ENCODE measurements at places on chromosomes 4 and X.
A peak's percentile ranks its signal among the peaks of the same experiment; 100 is the strongest.

DNA sequence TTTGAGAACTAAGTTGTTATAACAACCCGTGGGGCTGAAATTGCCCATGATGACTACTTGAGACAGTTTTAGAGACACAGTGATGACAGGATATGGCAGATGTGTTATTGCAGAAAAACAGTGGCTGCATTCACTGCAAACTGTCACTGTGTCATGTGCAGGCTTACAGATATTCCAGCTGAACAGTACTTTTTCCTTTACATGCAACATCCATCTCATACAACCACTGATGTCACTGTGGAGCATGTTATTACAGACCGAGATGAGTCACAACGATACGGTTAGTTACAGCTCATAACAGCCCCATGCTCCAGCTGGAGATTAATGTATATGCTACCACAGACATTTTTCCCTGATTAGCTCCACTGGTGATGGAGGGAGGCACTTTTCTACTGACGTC is 207.4 kb downstream of the TMA16 start:
- DNase-seq = no peak

DNA sequence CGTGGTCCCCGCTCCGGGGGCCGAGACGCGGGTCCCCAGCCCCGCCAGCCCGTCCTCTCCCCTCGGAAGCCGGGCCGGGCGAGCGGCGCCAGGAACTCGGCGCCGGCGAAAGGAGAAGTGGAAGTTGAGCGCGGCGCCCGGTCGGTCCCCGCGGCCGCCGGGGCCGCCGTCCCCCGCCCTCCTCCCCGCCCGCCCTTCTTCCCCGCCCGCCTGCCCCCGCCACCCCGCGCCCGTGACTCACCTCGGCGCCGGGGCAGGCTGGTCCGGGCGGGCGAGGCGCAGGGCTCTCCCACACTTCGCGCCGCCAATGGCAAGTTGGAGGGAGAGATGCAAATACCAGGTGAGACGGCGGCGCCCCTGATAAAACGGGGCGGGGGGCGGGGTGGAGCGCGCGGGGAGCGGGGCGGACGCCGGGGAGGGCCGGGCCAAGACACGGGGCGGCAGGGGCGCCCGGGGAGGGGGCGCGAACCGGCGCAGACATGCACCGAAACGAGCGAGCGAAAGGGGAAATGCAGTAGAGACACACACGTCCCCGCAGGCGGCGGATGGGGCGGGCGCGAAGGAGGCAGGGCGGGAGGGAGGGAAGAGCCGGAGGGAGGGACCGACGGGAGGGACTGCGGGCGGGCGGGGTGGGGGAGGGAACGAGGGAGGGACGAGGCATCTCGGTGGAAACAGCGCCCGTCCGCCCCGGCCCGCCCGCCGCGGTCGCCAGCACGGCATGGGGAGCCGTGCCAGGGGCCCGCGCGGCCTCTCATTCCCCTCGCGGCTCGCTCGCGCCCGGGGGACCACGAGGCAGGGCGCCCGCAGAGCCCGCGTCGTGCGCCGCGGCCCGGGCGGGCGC is at the start of gene ELF4:
ELF4 (minus strand) TSS at position 119 of the 841 bp plus-strand sequence. CDS start 29,167 bp downstream, outside the sequence.
- peak; percentile 28 for DNase-seq

DNA sequence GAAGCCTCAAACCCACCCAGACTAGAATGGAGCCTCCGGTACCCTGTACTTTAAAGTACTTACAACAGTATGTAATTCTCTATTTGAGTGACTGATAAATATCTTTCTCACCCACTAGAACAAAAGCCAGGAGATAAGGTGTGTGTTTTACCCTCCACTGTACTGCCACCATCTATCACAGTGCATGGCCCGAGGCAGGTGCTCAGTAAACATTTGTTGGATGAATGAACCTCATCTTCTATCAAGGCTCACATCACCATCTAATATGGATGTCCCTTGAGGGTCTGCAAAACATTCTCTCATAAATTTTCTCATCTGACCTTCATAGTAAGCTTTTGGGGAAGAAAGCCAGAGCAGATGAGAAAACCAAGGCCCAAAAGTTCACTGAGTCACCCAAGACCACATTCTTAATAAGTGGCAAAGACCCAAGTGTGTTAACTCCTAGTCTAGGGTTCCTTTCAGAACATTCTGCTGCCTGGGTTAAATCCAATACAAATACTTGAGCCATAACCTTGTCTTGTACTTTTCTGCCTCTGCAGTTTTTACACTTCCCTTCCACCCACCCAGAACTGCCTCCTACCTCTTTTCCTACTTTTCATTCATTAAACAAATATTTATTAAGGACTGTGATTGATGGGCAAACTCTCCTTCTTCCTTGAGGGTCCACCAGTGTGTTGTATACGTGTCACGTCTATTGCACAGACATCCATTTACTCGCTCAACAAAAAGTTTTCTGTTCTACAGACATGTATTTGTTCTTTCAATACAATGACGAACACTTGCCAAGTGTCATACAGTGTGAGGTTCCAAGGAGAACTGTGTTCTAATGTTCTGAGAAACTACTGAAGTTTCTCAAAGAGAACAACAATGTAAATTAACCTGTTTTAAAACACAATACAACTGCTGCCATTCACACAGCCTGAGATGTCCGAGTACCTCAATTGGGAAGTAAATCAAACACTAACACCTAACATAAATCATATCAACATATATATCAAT is 35.7 kb downstream of the APBB2 start:
- no peak for DNase-seq

- DNase-seq = no peak
Observed at GRCh38 chr4:185582651-185583400, 47.5 kb upstream of the PDLIM3 start.

GRCh38 chr4:82268050-82268825 is 105.6 kb downstream of the HNRNPD start:
- peak; percentile 49 for DNase-seq

DNA sequence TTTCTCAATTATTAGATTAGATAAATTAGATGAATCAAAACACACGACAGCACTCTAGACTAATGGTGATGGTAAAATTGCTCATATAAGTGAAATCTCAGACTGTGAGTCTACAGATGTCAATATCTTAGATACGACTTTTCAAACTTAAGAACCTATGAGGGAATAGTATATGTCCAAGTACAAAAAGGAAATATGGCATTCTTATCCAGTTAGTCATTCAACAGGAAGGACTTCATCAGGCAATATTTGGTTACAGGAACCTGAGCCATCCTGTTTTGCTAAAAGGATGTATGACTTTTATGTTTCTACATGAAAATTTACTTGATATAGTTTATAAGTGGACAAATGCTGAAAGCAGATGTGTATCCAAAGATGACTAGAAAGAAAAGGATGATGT is 107.0 kb downstream of the CT47B1 start:
- DNase-seq = no peak

DNA sequence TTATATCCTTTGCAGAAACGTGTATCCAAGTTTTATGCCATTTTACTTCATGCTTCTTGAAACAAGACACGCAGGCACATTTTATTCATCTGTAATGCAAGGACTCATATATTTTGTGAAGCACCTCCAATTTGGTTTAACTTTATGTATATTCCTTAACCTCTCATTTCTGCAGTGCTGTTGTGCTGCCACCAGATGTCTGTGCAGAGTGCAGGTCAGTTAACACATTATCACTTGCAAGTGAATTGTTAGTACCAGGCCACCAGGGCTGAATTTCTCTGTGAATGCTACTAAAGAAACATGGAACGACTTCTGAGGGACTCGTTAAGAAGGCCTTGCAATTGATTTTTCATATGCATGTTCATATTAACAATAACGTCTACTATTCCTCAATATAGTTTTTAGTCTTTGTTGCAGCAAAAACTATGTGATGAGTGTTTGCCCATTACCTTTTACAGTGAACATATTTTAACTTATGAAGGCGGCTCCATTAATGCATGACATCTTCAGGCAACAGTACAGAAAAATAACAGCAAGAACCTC is 770.3 kb downstream of the NLGN4X start:
- no peak for DNase-seq

GRCh38 chr4:147924604-147925412 is 192.9 kb downstream of the ARHGAP10 start:
- peak; percentile 3 for DNase-seq

DNA sequence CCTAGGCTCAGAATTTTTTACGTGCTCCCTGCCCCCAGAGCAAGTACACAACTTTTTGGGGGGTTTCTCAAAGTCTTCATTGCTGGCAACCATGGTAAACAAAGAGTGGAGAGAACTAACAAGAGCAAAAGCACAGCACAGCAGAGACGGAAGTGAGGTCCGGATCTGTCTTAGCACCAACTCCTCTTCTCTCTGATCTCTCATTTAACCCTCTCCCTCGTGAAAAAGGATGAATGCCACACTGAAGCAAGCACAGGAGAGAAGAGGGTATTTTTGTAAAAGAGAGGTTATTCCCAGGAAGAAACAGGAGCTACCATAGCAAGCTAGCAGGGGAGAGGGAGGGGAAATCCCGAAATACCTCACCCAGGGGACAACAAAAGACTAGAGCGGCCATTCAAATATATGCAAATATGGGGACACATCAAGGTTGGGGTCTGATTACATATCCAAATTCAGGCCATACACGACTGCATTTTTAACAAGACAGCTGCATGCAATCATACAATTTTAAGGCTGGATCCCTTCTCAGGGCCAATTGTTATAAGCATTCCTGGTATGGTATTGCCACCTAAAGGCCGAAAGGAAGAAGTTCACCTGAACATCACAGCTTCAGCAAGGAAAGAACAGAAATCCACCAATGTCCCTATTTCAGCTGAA is 46.6 kb downstream of the CD40LG start:
- DNase-seq = peak; percentile 39

DNA sequence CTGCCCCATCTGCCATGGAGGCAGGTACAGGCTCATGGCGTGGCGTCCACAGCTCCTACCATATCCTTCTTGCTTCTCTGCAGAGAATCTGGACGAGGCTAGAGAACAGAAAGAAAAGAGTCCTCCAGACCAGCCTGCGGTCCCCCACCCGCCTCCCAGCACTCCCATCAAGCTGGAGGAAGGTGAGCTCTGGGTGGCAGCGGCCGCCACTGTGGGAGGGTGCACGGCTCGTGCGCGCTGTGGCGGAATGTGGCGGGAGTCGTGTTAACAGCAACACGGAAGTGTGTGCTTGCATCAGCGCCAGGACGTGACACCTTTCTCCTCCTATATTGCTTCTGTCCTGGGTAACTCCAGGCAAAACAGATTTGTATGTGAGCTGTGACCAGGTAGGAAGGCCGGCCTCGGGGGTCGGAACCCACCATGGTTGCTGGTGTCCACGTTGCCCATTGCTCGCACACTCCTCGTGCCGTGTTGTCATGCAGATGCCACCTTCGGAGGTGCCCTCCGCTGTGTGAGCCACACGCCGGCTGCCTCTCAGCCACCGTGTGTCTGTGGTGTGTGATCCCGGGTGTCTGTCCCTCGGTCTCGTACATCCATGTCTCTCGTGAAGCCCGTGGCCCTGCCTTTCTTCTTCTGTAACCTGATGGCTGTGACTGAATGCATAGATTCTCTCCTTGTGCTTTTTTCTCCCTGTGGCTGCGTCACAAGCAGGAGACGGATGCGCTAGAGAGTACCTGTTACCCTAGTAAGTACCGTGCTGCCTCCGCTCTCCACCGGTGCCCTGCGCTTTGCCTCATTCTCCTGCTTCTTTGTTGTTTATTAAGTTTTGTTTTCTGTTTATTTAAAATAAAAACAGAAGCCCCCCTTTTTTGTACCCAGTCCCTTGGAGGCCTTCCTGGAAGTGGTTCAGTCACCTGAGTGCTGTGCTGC is 37.0 kb downstream of the NOP14 start:
- no peak for DNase-seq

- no peak for DNase-seq
Observed at GRCh38 chrX:805988-806387, 175.4 kb downstream of the SHOX start.

DNA sequence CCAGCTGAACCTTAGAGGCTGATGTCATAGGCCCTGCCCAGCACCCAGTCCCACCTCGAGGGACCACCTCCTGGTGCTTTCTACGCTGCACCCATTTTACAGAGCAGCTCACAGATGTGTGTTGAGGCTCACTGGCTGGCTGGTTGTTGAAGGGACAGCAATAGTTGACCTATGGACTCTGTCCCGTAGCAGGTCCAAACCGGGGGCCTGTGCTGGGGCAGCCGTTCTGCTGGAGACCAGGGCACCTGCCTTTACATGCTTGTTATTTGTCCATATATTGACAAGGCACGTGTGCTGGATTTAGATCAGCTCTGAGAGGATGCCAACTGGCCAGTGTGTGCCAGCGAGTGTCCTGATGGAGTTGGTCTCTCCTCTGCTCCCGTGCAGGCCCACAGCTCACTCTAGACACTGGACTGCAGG is 58.1 kb downstream of the TNIP2 start:
- DNase-seq = no peak

GRCh38 chrX:146224442-146224841 is 406.8 kb downstream of the SLITRK2 start:
- no peak for DNase-seq

DNA sequence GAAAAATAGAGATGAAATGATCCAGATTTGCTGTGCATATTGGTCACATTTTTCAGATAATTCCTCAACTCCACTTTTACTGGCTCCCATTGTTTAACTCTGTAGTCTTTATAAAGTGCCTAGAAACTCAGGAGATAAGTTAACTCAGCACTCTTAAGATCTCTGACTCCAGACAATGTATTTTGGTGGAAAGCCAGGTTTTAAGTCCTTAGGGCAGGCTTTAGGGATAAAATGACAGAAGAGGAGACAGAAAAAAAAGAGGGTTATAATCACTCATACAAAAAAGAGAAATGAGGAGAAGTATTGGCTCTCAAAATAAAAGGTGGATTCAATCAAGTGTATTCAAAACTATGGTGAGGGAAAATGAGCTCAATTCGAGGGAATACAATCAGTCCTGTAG is 674.8 kb upstream of the INTU start:
- DNase-seq = no peak

- DNase-seq = no peak
Observed at GRCh38 chr4:7026107-7026506, 17.1 kb upstream of the TADA2B start.

DNA sequence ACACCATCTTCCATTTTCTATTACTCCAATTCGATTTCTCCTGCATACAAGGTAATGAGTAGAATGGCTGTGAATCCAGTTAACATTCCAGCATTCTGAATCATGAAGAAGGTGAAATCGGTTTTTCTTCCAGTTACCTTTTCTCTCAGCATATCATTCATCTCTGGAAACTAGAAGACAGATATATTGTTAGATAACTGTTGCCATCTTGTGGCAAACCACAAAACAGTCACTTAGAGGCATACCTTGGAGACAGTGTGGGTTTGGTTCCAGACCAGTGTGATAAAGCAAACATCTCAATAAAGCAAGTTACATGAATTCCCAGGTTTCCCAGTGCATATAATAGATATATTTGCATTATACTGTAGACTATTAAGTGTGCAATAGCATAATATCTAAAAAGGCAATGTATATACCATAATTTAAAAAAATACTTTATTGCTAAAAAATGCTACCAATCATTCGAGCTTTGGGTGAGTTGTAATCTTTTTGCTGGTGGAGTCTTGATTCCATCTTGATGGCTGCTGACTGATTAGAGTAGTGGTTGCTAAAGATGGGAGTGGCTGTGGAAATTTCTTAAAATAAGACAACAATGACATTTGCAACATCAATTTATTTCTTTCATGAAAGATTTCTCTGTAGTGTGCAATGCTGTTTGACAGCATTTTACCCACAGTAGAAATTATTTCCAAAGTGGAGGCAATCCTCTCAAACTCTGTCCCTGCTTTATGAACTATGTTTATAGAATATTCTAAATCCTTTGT is 82.1 kb downstream of the SLC39A8 start:
- peak; percentile 75 for DNase-seq

Measured in NCI-H2171 treated with DMSO at 0.1 percent for 48 hours (cell line).